ENCODE measurements at places on chromosomes 16 and 17. TPM values are rescaled to one million over a fixed set of nuclear protein-coding genes. Genes with fewer than 3 reads are reported as not detected.

DNA sequence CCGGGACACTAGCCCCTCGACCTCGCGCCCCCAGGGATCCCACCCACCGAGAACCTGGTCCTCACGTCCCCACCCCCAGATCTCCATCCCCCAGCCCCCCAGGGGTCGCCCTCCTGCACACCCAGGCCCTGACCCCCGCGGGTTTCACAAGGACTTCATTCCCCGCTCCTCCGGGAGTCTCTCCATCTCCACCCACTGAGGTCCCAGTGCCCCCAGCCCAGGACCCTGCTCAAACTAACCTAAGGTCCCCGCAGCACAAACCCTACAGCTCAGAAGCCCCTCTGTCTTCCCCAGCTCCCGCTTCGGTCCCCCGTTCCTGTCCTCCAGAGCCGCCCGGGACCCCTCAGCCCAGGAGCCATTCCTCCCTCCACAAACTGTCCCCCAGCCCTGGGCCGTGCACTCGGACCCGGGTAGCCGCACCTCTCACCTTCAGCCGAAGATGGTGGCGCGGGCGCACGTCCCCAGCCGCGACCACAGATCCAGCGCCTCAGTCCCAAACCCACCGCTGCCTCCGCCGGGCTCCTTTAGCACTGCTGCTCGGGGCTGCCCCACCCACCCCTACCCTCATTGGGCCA, at the start of gene MYH10:
Gene MYH10, minus strand, starts transcription at position 499 of the 575 bp plus-strand sequence. CDS start 7,479 bp downstream, outside the sequence.
- peaks cover 8% of the 10 kb centered on the region for H3K27me3 ChIP-seq
- no peak within 1 kb of the TSS for H3K27ac ChIP-seq
- DNase-seq, result no peak
- peak within 1 kb of the TSS; percentile 86 for H3K4me3 ChIP-seq
- H3K4me1 ChIP-seq, result peaks cover 18% of the 10 kb centered on the region

- peaks cover 21% of the 10 kb centered on the region for H3K4me1 ChIP-seq
- peak overlapping the region; percentile 49 for H3K27ac ChIP-seq
- H3K4me3 ChIP-seq, result no peak overlapping the region
These were observed 225.1 kb downstream of the SPECC1 start for GRCh38 chr17:20234276-20234675.

GRCh38 chr17:64538508-64539130, 31.8 kb downstream of the CEP95 start:
- H3K27ac ChIP-seq, result no peak overlapping the region
- no peaks in the 10 kb centered on the region for H3K27me3 ChIP-seq
- no peak overlapping the region for H3K4me3 ChIP-seq
- DNase-seq, result no peak
- H3K36me3 ChIP-seq, result peaks cover 54% of the 10 kb centered on the region

GRCh38 chr16:25771812-25772568, 80.2 kb downstream of the HS3ST4 start:
- no peak overlapping the region for H3K27ac ChIP-seq
- no peaks in the 10 kb centered on the region for H3K4me1 ChIP-seq
- H3K4me3 ChIP-seq, result no peak overlapping the region
- no peaks in the 10 kb centered on the region for H3K36me3 ChIP-seq
- DNase-seq, result no peak

DNA sequence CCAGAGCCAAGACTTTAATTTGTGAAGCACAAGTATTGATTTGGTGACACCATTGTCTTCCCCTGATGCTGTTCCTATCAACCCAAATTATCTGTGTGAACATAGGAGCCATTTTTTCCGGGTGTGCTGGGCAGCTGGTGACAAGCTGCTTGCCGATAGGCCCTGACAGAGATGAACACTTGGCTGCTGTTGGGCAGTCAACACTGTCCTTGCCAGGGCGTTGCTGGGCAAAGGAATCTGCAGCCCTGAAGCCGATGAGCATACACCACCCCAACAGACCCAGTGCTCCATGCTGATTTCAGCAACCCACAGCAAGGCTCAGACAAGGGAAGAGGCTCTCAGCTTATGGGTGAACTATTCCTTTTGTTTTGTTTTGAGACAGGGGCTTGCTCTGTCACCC, 105.4 kb downstream of the YPEL2 start:
- no peaks in the 10 kb centered on the region for H3K36me3 ChIP-seq
- H3K27me3 ChIP-seq, result no peaks in the 10 kb centered on the region
- peaks cover 18% of the 10 kb centered on the region for H3K4me1 ChIP-seq
- no peak overlapping the region for H3K4me3 ChIP-seq
- no peak for DNase-seq
- no peak overlapping the region for H3K27ac ChIP-seq

DNA sequence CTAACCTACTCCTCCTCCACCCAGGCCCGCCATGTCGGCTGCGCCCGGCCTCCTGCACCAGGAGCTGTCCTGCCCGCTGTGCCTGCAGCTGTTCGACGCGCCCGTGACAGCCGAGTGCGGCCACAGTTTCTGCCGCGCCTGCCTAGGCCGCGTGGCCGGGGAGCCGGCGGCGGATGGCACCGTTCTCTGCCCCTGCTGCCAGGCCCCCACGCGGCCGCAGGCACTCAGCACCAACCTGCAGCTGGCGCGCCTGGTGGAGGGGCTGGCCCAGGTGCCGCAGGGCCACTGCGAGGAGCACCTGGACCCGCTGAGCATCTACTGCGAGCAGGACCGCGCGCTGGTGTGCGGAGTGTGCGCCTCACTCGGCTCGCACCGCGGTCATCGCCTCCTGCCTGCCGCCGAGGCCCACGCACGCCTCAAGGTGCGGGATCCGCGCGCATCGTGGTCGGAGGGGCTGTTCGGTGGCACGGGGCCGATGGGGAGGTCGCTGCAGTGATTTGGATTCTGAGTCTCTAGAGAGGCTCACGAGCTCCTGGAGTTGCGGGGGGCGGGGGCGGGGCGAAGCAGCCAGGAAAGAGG, 878 bp downstream of the TRIM72 start:
- H3K4me3 ChIP-seq, result peak overlapping the region; percentile 38
- H3K27me3 ChIP-seq, result peaks cover 38% of the 10 kb centered on the region
- H3K4me1 ChIP-seq, result peaks cover 25% of the 10 kb centered on the region
- no peaks in the 10 kb centered on the region for H3K36me3 ChIP-seq
- peak; percentile 52 for DNase-seq

GRCh38 chr17:12301551-12301950, 280.9 kb downstream of the MAP2K4 start:
- DNase-seq, result no peak
- H3K4me3 ChIP-seq, result no peak overlapping the region
- H3K36me3 ChIP-seq, result no peaks in the 10 kb centered on the region
- no peaks in the 10 kb centered on the region for H3K4me1 ChIP-seq
- no peak overlapping the region for H3K27ac ChIP-seq
- H3K27me3 ChIP-seq, result no peaks in the 10 kb centered on the region

GRCh38 chr17:20254541-20254940, 212.8 kb downstream of the LGALS9B start:
- H3K27ac ChIP-seq, result no peak overlapping the region
- no peaks in the 10 kb centered on the region for H3K27me3 ChIP-seq
- H3K4me1 ChIP-seq, result peaks cover 15% of the 10 kb centered on the region
- H3K4me3 ChIP-seq, result no peak overlapping the region

- H3K27ac ChIP-seq, result no peak overlapping the region
- peaks cover 11% of the 10 kb centered on the region for H3K27me3 ChIP-seq
- peaks cover 58% of the 10 kb centered on the region for H3K4me1 ChIP-seq
- H3K36me3 ChIP-seq, result no peaks in the 10 kb centered on the region
These were observed 3.6 kb upstream of the HIC1 start for GRCh38 chr17:2051061-2051932.

DNA sequence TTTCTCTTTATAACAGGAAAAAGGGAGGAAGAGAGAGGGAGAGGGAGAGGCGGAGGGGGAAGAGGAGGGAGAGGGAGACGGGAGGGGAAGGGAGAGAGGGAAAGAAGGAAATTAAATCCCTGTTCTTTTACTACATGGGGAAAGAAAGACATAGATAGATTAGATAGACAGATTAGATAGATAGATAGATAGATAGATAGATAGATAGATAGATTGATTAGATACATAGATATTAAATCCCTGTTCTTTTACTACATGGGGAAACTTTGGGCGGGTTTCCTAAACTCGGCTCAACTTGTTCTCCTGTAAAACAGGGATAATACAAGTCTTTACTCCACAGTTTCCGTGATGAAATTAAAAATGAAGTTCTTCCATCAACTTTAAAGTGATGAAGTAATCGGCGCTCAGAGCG, 661 bp downstream of the RFWD3 start:
- H3K4me3 ChIP-seq, result peak overlapping the region; percentile 93
- H3K27me3 ChIP-seq, result no peaks in the 10 kb centered on the region
- DNase-seq, result no peak
- H3K27ac ChIP-seq, result peak overlapping the region; percentile 72

DNA sequence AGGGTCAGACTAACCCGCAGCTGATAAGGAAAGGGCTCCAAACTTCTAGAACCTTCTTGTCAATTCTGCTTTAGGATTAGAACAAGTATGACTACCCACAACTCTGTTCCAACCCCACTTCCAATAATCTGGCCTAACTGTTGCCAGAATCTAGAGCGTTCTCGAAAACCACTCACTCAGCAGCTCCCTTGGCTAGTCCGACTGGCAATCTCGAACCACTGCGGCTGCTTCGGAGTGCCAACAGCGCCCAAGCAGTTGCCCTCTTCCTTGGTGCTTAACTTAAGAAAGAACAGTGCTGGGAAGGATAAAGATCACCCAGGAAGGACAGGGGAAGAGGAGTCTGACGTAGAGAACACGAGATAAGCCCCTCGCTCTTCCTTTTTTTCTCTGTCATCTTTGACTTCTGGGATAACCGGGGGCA, 818 bp downstream of the DNAJC7 start:
- H3K36me3 ChIP-seq, result peaks cover 7% of the 10 kb centered on the region
- H3K27me3 ChIP-seq, result no peaks in the 10 kb centered on the region
- H3K4me1 ChIP-seq, result peaks cover 76% of the 10 kb centered on the region
- H3K4me3 ChIP-seq, result peak overlapping the region; percentile 100
- peak; percentile 37 for DNase-seq

DNA sequence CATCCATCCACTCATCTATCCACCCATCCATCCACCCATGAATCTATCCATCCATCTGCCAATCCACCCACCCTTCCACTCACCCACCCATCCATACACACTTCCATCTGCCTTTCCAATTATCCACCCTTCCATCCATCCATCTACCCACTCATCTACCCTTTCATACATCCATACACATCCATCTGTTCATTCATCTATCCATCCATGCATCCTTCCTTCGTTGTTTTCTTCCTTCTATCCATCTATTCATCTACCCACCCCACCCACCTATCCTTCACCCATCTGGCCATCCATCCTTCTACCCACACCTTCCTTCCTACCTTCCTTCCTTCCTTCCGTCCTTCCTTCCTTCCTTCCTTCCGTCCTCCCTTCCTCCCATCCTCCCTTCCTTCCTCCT, 106.1 kb downstream of the WWOX start:
- H3K27me3 ChIP-seq, result no peaks in the 10 kb centered on the region
- no peaks in the 10 kb centered on the region for H3K4me1 ChIP-seq
- H3K36me3 ChIP-seq, result no peaks in the 10 kb centered on the region

GRCh38 chr16:77674888-77675287, 47.4 kb upstream of the NUDT7 start:
- H3K27me3 ChIP-seq, result peaks cover 10% of the 10 kb centered on the region
- no peak overlapping the region for H3K4me3 ChIP-seq
- H3K36me3 ChIP-seq, result no peaks in the 10 kb centered on the region
- H3K27ac ChIP-seq, result no peak overlapping the region
- no peaks in the 10 kb centered on the region for H3K4me1 ChIP-seq

DNA sequence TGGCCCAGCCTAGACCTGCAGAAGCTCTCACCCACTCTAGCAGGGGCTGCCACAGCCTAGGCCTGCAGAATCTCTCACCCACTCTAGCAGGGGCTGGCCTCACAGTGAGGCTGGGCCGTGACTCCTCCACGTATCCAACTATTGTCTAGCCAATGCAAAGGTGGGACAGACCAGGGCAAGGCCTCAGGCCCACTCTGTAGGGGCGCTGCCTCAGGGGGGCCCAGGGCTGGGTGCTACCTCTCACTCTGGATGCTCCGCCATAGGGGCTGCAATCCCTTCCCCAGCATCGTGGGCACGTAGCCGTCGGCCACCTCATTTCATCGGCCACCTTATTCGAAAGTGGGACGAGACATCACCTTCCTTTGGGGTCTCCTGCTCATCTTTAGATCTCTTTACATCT, 51.7 kb downstream of the RPH3AL start:
- DNase-seq, result no peak
- H3K27me3 ChIP-seq, result peaks cover 2% of the 10 kb centered on the region
- no peaks in the 10 kb centered on the region for H3K4me1 ChIP-seq
- H3K36me3 ChIP-seq, result no peaks in the 10 kb centered on the region

- no peak overlapping the region for H3K27ac ChIP-seq
- no peaks in the 10 kb centered on the region for H3K4me1 ChIP-seq
- H3K27me3 ChIP-seq, result peaks cover 3% of the 10 kb centered on the region
- no peak overlapping the region for H3K4me3 ChIP-seq
- H3K36me3 ChIP-seq, result no peaks in the 10 kb centered on the region
- no peak for DNase-seq
These were observed 32.6 kb downstream of the IGF2BP1 start for GRCh38 chr17:49029801-49030200.

DNA sequence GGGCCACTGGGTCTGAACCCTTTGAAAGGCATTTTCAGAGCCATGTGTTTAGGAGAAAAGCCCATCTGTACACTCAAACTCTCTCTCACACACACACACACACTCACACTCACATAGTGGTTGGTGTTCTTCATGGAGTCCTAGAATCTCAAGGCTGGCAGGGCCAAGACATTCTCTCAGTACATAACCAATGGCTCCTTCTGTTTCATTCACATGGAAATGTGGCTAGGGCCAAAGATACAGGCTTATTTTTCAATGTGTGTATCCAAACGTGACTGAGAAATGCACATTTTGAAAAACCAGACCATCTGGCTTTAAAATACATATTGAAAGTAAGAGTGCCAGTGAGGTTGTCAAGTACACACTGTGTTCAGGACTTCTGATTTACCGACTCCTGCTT, 59.0 kb upstream of the SALL1 start:
- no peak overlapping the region for H3K4me3 ChIP-seq
- no peaks in the 10 kb centered on the region for H3K27me3 ChIP-seq
- H3K27ac ChIP-seq, result no peak overlapping the region

- peaks cover 4% of the 10 kb centered on the region for H3K4me1 ChIP-seq
- peaks cover 45% of the 10 kb centered on the region for H3K36me3 ChIP-seq
- H3K27ac ChIP-seq, result no peak overlapping the region
- no peak overlapping the region for H3K4me3 ChIP-seq
- no peak for DNase-seq
- no peaks in the 10 kb centered on the region for H3K27me3 ChIP-seq
These were observed 25.4 kb downstream of the PLA2G10 start for GRCh38 chr16:14668556-14669223.

DNA sequence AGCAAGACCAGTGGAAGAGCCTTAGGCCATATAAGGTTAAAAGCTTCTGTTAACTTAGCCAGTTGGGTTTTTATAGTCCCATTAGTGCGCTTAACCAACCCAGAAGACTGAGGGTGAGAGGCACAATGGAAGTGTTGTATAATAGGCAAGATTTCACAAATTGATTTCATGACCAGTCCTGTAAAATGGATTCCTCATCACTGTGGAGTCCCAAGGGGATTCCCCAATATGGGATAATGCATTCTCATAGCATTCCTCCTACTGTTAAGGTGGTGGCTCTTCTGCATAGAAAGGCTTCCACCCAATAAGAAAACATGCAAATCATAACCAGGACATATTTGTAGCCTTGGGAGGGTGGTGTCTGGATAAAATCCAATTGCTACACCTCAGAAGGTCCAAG, 22.1 kb upstream of the B4GALNT2 start:
- no peak overlapping the region for H3K27ac ChIP-seq
- no peak overlapping the region for H3K4me3 ChIP-seq
- no peaks in the 10 kb centered on the region for H3K36me3 ChIP-seq
- H3K27me3 ChIP-seq, result peaks cover 11% of the 10 kb centered on the region

MYH11 gene
- not detected for total RNA-seq

FOXJ1 gene
- 0.89 TPM for total RNA-seq

DBF4B gene
- total RNA-seq, result 1.5 TPM

SNX20 gene
- 26.6 TPM for total RNA-seq

SECTM1 gene
- 2.1 TPM for total RNA-seq

C17orf113 gene
- 0.55 TPM for total RNA-seq

GFOD2 gene
- 3.7 TPM for total RNA-seq

PPP4C gene
- total RNA-seq, result 87.3 TPM

CUEDC1 gene
- total RNA-seq, result 1.0 TPM

RNU2-1 gene
- 5,951 TPM for total RNA-seq

BEAN1 gene
- total RNA-seq, result not detected

CHST5 gene
- not detected for total RNA-seq

TBC1D3 gene
- not detected for total RNA-seq

ZKSCAN2 gene
- total RNA-seq, result 10.2 TPM
